ENCODE measurements at places on chromosomes 5 and 9.

DNA sequence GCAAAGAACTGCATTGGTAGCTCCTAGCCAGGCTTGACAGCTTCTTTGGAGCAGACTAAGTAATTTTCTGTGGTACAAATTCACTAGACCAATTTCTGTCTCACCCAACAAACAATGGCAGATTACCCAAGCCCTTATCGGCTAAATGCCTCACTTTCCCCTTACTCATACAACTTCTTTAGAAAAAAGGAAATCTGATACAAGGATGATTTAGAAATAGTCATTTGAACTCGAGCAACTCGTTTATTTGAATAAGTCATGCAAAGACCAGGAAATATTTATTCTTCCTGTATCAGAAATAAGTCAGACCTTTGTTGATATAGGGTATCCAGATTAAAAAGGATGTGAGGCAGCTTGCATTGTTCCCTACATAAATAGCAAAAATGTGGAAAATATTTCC is 170.4 kb upstream of the CDH6 start:
- no peak for DNase-seq

GRCh38 chr9:121577572-121577971 is 73.9 kb upstream of the DAB2IP start:
- no peak for DNase-seq

DNA sequence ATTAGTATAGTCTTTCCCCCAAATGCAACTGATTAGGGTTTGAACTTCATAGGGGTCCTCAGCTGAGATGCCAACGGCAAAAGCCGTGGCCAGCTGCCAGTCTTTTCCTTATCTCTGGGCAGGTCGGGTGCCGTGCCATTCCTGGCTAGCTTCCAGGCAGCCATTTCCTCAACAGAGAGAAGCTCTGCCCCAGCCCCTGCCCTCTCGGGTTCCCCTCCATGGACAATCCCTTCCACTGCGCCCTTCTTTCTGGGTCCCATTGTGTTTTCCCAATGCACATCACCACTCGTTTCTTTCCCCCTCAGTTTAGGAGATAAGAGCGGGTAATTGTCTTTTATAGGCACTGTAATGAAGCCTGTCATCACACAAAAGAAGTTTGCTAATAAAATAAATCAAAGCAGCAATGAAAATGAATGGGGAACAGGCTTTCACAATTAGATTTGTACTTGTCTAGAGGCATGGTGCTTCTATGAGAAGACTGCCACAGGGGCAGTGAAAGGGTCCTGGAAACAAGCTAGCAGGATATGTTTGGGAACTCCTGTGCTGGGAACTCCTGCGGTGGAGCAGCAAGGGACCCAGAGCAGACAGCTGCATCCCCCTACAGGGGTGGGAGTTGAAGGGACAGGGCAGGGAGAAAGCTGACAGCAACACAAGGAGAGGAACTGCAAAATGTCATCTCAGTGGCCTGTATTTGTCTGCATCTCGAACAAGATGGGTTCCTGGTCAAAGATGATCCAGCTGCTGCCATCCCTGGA is 48.0 kb upstream of the SAP30L start:
- no peak for DNase-seq

DNA sequence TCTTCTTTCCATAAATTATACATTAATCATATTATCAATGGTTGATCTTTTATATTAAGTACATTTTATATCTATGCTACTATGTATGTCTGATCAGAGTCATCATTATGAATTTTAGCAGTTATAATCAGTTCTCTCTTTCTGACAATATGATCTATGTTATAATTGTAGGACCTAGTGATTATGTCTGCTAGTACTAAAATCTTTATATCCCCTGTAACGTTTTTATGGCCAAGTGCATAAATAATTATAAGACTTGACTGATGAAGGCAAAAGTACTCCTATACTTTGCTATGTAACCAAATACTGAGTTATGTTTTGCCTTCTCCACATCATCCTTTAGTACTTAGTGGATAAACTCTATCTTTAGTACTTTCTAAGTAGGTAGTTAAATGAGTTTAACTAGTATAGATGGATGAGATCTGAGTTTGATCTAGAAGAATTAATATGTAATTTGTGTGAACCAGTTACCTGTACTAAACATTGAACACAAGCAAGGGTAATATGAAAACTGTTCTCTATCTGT is 75.4 kb downstream of the SLF1 start:
- DNase-seq, result no peak

GRCh38 chr9:126326228-126327005 is at the start of gene MVB12B:
Gene MVB12B, plus strand, starts transcription at chr9:126326829. Its CDS starts 101 bp downstream, at chr9:126326930.
- peak; percentile 67 for DNase-seq

- peak; percentile 17 for DNase-seq
Measured at GRCh38 chr5:167244583-167244982, 1046.9 kb upstream of the WWC1 start.

DNA sequence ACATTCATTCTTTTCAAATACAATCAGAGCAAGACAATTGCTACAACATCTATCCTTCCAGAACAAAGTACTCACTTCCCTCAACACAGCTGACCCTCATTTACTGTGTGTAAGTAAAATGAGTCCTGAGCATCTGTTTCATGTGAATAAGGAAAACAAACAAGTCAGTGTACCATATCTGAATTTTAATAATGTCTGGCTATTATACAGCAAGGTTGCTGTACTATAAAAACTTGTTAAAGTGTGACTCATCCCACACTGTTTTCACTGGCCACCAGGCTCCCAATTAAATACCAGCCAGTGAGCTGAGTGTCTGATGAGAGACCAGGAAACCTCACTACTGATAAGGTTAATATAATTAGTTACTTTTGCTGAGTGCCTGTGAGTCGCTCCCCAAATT is 339.8 kb downstream of the AGTPBP1 start:
- DNase-seq, result no peak

- no peak for DNase-seq
Measured at GRCh38 chr9:69857131-69857530, 36.5 kb downstream of the CFAP95 start.

- peak; percentile 48 for DNase-seq
Measured at GRCh38 chr5:159515909-159516415, 185.7 kb upstream of the IL12B start.

- DNase-seq, result no peak
Measured at GRCh38 chr9:93599571-93600403, 23.4 kb downstream of the PHF2 start.

GRCh38 chr5:81763294-81763928 is 12.5 kb upstream of the SSBP2 start:
- no peak for DNase-seq

DNA sequence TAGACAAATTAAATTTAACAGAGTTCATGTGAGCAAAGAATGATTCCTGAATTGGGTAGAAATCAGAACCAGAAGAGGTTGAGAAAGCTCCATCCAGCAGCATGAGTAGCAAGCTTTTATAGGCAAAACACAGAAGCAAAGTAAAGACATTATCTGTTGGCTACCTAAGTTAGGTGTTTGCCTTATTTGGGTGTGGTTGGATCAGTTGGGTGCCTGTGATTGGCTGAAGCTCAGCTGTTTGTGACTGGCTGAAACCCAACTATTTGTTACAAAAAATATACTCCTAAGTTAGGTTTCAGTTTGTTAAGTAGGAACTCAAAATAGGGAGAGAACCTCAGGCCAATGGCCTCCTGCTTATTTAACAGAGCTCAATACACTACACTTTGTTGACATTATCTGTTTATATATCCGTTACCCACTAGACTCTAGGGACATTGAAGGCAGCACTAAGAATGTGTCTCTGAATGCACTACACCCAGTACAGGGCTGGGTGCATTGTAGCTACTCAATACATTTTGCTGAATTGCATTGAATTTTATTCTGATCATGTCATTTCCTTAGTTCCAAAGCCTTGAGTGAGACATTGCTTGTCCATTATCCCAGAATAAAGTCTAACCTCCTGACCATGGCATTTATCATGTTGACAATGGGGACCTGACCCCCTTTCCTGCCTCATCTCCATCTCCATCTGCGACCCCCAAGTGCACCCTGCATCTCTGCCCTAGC is 98.7 kb downstream of the CCDC192 start:
- no peak for DNase-seq

DNA sequence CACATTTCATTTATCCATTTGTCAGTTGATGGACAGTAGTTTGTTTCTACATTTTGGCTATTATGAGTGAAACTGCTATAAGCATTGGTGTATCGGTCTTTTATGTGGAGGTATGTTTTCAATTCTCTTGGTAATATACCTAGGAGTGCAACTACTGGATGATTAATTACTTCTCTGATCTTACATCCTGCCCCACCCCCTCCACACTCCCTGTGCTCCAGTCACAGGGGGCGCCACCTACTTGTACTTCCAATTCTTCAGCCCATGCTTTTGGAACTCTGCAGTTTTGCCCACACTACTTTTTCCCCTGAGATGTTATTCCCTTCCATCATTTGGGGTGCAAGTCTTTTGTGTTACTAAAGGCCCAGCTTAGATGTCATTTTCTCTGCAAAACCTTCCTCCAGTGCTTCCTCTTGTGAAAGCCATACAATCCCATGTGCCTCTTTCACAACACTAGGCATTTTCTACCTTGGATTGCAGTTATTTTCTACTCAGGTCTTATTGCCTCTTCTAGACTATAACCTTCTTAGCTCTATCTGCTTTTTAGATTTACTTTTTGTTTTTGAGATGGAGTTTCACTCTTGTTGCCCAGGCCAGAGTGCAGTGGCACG is 42.1 kb downstream of the SEC61B start:
- no peak for DNase-seq

- no peak for DNase-seq
Measured at GRCh38 chr5:177972613-177973012, 23.4 kb downstream of the PROP1 start.

DNA sequence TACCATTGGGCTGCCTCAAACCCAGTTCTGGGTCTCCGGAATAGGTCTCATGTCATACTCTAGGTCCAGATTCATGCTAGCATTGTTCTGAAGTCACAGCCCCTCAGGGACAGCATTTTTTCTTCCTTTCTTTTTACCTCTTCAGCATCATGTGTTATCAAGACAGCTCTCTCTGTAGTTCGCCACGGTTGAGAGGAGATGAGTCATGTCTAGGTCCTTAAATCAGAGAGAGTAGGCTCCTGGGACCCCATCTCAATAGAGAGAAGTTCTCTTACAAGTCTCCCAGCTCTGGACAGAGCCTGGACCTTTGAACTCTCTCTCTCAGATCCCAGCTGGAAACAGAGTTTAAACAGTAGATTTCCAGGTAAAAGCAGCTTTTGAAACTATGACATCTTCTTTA is 332.4 kb upstream of the CD180 start:
- DNase-seq, result no peak

DNA sequence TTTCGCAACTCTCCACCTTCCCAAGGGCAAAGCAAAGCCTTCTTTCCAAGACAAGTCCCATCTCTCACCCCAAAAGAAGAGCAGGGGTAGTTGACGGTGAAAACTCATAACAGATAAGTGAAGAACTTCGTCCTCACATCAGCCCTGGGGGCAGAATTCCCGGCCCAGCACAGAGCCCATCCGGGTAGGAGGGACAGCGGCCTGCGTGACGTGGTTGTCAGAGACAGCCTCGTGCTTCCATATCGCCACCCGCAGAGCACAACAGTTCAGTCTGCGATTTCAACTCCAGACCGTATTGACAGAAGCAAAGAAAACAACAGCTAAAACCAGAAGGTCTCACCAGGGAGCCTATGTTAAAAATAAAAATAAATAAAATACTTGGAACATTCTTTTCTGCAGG is 273.2 kb downstream of the SYK start:
- no peak for DNase-seq

GRCh38 chr5:173583346-173583745 is 33.1 kb downstream of the BOD1 start:
- DNase-seq, result no peak

- peak; percentile 37 for DNase-seq
Measured at GRCh38 chr9:97564291-97565175, 63.1 kb downstream of the TMOD1 start.

DNA sequence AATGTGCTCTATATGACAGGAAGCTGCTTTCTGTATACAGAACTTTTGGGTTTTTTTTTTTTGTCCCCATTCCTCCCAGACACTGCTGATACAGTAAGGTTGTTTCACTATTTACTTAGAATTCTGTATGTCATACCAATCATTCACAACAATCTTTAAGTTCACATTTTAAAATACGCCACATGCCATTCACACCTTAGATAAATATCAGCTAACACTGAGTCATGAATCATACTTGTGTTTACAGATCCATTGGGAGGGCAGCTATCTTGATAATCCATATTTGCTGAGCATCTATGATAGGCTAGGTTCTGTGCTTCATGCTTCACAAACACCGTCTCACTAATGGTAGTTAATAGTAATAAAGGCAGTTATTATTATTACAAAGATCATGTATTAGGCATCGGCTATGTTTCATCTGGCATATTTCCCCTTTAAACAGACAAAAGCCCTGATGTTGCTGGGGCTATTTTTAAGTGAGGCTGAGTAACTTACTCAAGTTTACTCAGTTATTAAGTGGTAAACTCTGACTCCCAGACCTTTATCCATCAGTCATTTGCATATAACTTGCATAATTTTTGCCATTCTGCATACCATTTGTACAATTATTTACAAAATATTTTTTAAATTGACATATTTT is 152.2 kb upstream of the HMHB1 start:
- DNase-seq, result no peak

- DNase-seq, result no peak
Measured at GRCh38 chr9:119304555-119304954, 64.7 kb downstream of the BRINP1 start.

- DNase-seq, result peak; percentile 41
Measured at GRCh38 chr9:88530051-88530450, 4.9 kb upstream of the NXNL2 start.

DNA sequence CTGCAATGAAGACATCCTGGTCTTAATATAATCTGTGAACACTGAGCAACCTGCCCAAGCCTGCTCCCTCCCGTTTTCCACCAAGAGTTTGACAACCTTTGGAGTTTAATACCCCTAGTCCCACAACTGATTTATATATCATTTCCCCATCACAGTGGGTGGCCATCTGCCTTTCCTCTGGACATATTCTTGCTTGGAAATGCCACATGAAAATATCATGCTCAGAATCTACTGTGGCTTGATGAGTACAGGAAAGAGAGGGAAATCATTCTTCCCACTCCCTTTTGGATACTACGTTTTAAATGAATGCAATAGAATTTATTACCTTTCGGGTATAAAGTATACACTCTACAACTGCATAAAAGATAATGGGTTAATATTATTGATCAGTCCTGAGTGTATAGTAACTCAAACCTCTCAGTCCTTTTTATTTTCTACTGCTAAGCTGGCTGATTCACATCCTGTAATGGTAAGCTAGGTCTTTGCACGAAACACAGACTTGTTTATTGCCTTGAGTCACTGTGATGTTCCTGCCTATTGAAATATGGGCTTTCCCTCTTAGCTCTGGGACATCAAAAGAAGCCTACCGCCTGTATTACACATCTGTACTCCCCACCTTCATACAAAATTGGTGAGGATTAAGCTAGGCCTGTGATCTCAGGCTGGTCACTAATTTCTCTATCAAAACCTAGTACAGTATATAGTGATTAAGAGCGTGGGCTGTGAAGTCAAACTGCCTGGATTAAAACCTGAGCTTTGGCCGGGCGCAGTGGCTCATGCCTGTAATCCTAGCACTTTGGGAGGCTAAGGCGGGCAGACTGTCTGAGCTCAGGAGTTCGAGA is 67.6 kb upstream of the NR5A1 start:
- DNase-seq, result no peak

- no peak for DNase-seq
Measured at GRCh38 chr9:137477778-137478612, 18.9 kb upstream of the NSMF start.

All from ovary (tissue), 10 donors.